ENCODE measurements at places on chromosomes 3 and 15.

DNA sequence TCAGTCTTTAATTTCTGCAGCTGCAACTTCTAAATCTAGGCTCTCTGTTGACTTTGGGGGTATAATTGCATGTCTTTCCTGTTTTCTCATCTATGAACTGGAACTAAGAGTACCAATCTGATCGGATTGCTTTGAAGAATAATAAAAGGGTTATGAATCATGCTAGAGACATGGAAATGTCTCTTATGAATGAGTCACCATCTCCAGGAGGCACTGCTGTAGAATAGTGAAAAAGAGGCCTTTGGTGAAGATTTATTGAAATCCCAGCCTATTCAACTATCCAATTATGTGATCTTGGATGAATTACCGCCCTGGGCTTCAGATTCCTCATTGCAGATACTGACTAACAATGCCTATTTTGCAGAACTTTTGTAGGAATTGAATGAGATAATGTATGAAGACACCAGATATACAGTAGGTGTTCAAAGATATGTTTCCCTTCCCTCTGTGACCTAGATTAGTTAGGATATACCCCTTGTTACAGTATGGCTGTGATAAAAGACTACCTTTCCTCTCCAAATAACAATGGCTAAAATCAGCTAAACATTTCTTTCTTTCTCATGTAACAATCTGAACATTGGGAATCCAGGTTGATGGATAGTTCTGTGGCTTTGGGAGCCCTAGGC lies 11.5 kb upstream of the CMTM8 start:
- no peak overlapping the region for H3K27ac ChIP-seq
- no peaks in the 10 kb centered on the region for H3K27me3 ChIP-seq
- H3K4me3 ChIP-seq: no peak overlapping the region

DNA sequence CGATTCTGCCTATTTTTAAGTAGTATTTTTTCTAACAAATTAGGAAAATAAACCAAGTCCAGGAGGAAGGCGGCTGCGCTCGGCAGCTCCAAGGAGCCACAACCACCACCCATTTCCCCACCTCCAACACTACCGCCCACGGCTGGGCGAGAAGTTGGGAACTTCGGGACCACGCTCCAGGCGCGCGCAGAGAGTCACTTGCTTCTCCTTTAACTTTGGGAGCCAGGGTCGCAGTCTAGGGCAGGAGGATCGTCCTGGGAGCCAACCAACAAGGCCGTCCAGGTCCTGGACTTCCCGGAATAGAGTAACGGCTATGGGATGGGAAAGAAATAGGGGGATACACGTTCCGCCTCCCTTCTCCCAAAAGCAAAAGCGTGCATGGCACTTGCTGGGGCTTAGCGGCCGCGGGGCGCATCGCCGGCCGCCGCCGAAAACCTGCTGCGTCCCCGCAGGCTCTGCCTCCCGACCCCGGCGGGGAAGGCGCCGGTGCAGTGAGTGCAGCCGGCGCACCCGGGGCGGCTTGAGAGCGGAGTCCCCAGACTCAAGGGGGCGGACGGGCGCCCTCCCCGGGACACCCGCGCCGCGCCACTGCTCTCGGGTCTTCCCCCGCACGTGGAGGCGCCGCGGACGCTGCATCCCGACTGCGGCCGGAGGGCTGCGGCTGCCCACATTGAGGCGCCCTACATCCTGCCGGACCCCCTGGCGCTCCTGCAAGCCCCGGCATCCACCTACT lies 699 bp downstream of the MEGF11 start:
- no peaks in the 10 kb centered on the region for H3K36me3 ChIP-seq
- H3K27me3 ChIP-seq: peaks cover 74% of the 10 kb centered on the region
- peaks cover 34% of the 10 kb centered on the region for H3K4me1 ChIP-seq
- DNase-seq: no peak
- no peak overlapping the region for H3K27ac ChIP-seq

GRCh38 chr15:48472756-48473155 lies 141.5 kb downstream of the DUT start:
- no peak overlapping the region for H3K27ac ChIP-seq
- no peaks in the 10 kb centered on the region for H3K36me3 ChIP-seq
- no peaks in the 10 kb centered on the region for H3K4me1 ChIP-seq
- H3K4me3 ChIP-seq: no peak overlapping the region

DNA sequence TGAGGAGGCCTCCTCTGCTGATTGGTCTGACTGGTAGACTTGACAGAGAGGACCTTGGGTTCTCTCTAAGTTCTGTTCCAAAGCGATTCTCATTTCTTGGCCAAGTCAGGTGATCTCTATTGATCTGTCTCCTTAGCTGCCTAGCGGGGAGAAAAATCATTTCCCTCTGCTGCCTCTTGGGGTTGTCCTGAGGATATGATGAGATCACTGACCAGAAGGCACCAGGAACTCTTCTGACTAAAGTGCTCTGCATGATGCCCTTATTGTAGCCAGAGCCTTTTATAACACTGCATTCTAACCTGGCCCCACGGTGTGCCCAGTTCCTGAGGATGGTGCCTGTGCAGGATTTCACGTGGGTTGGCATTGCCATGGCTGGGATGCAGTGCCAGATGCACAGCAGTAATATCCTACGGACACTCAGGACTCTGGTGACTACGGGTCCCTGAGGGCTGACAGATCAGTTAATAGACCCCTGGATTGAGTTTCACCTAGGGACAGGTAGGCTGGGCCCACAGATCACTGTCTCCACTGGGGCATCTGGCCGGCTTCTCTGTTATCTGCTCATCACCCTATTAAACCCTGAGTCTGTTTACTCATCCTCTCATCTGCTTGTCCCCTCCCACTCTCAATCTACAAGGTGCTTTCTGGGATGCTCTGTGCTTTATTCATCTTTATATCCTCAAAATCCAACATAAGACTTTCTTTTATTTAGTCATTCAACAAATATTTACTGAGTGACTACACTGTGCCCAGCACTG lies 3.9 kb upstream of the HEG1 start:
- H3K27me3 ChIP-seq: no peaks in the 10 kb centered on the region
- no peaks in the 10 kb centered on the region for H3K36me3 ChIP-seq
- no peak for DNase-seq
- H3K4me3 ChIP-seq: no peak overlapping the region

GRCh38 chr3:27089645-27090044 lies 279.5 kb downstream of the NEK10 start:
- no peak overlapping the region for H3K27ac ChIP-seq
- no peaks in the 10 kb centered on the region for H3K27me3 ChIP-seq
- H3K36me3 ChIP-seq: no peaks in the 10 kb centered on the region
- no peaks in the 10 kb centered on the region for H3K4me1 ChIP-seq
- DNase-seq: no peak

- H3K36me3 ChIP-seq: no peaks in the 10 kb centered on the region
- H3K4me1 ChIP-seq: peaks cover 3% of the 10 kb centered on the region
- no peak for DNase-seq
- H3K27me3 ChIP-seq: peaks cover 29% of the 10 kb centered on the region
These were observed at the start of gene SLC7A14 for GRCh38 chr3:170585937-170586310. TSS of gene SLC7A14 (minus strand) at chr3:170586075. CDS start at chr3:170526936, 59,139 bp downstream.

DNA sequence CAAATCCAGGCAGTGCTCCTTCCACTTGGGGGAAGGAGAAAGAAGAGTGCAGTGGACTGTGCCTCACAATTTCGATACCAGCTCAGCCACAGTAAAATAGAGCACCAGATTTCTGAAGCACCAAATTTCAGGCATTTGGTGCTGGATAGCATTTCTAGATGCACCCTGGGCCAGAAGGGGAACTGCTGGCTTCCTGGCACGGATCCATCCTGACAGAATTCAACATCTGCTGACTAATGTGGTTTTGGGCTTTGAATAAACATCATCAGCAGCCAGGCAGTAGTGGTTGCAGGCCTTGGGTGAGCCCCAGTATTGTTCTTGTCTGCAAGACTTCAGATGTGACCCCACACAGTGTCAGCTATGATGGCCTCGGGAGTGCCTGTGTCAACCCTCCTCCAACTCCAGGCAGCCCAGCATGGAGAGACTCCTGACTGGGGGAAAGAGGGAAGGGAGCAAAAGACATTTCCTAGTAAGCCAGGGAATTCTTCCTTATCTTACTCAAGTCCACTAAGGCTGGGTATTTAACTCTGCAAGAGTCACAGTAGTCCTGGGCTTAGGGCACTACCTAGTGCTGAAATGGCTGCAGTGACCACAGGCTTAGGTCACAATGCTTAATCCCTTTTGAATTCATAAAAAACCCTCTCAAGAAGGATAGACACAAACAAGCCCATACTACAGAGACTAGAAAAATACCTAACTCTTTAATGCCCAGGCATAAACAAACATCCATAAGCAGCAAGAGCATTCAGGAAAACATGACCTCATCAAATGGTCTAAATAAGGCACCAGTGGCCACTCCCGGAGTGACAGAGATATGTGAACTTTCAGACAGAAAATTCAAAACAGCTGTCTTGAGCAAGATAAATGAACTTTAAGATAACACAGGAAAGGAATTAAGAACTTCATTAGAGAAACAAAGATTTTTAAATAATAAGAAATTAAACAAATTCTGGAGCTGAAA lies 74.7 kb downstream of the SPATA16 start:
- H3K36me3 ChIP-seq: no peaks in the 10 kb centered on the region
- H3K27ac ChIP-seq: no peak overlapping the region
- no peaks in the 10 kb centered on the region for H3K27me3 ChIP-seq
- H3K4me1 ChIP-seq: no peaks in the 10 kb centered on the region
- H3K4me3 ChIP-seq: no peak overlapping the region
- no peak for DNase-seq

DNA sequence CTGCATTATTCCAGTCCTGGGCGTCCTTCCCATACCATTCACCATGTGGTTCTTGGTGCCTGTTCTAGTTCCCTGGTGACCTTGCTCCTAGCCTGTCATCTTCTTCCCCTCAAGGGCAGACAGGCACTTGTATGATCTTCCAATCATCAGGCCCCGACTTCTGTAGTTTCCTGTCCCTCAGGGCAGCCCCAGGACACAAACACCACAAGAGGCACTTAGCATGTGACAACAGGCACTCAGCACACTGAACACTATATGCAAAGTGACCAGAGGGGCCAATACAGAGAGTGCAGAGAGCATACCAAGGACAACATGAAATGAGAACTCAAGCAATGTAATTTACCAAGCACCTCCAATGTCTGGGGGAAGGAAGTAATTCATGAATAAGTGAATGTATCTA lies 17.9 kb downstream of the TMEM40 start:
- DNase-seq: no peak
- H3K36me3 ChIP-seq: no peaks in the 10 kb centered on the region
- no peaks in the 10 kb centered on the region for H3K4me1 ChIP-seq
- H3K4me3 ChIP-seq: no peak overlapping the region
- H3K27me3 ChIP-seq: peaks cover under 1% of the 10 kb centered on the region

- H3K4me1 ChIP-seq: no peaks in the 10 kb centered on the region
- no peaks in the 10 kb centered on the region for H3K27me3 ChIP-seq
- H3K36me3 ChIP-seq: no peaks in the 10 kb centered on the region
- no peak overlapping the region for H3K27ac ChIP-seq
These were observed 15.6 kb upstream of the RAP2B start for GRCh38 chr3:153146191-153147053.

DNA sequence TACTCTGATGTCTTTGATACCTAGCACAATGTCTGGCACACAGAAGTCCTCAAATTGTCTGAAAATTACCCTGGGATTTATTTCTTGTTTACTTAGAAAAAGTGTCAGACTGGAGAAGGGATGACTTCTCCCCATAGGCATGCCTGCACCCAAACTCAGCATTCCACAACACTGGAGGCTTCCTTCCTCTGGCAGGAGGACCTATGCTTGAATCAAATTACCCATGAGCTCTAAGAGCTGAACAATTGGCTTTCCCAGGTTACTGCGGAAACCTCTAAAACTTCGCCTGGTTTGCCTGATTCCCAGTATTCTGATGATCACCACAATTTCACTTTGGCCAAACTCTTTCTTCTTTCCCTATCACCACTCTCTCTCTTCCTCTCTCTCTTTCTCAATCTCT lies 217.4 kb downstream of the DIPK2A start:
- no peaks in the 10 kb centered on the region for H3K27me3 ChIP-seq
- no peaks in the 10 kb centered on the region for H3K36me3 ChIP-seq
- H3K4me1 ChIP-seq: no peaks in the 10 kb centered on the region
- H3K27ac ChIP-seq: no peak overlapping the region
- no peak overlapping the region for H3K4me3 ChIP-seq
- no peak for DNase-seq

DNA sequence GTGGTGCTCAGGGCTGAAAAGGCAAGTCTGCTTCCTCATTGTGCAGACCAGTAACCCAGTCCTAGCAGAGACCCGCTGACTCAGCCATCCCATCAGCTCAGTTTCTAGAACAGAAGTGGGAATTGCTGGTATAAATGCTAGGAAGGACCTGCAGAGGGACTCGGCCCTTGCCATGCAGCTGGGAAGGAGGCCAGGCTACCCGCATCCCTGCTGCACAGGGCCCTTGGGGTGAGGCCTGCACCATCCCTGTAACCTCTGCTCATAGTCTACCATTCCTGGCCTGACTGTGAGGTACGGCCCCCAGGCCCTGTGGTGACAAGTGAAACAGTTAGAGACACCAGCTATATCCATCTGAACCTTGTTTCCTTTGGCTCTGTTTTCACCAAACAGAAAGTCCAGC lies 23.5 kb downstream of the RAB6B start:
- H3K27me3 ChIP-seq: no peaks in the 10 kb centered on the region
- DNase-seq: no peak
- no peaks in the 10 kb centered on the region for H3K36me3 ChIP-seq

DNA sequence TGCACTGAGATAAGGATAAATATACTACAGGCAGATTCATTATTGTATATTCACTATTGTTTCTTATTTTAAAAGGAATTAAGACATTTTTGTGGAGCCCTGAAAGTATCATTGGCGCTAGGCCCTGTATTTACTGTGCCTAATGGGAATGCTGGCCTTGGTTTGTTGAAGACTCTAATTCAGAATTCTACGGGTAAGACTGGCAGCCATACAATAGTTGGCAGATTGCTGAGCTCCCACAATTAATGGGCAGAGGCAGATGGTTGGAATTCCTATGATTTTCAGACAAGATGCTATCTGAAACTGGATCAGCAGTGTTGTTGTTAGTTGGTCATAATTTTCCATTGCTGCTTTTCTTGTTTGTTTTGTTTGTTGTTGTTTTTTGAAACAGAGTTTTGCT lies 14.7 kb downstream of the PGBD4 start:
- no peaks in the 10 kb centered on the region for H3K36me3 ChIP-seq
- H3K27ac ChIP-seq: no peak overlapping the region
- H3K4me1 ChIP-seq: no peaks in the 10 kb centered on the region
- H3K4me3 ChIP-seq: no peak overlapping the region
- no peak for DNase-seq

DNA sequence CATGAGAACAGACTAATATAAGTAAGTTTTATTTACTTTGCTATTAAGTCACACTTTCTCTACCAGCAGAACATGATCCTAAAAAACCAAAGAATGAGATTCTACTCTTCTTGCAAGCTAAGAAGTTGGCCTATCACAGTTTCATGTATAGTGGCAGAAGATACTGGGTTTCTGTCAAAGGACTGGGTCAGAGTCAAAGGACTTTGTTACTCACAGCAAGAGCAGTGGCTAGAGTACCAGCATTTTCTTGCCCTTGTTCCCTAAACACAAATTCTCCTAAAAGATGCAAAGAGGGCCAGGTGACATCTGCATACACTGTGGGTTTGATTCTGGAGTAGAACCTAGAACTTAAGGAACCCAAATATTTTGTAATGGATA lies 105.2 kb downstream of the CBLB start:
- no peaks in the 10 kb centered on the region for H3K27me3 ChIP-seq
- H3K36me3 ChIP-seq: peaks cover 29% of the 10 kb centered on the region
- DNase-seq: no peak

- H3K27me3 ChIP-seq: no peaks in the 10 kb centered on the region
- H3K4me1 ChIP-seq: peaks cover 18% of the 10 kb centered on the region
- no peak overlapping the region for H3K27ac ChIP-seq
- H3K4me3 ChIP-seq: no peak overlapping the region
- DNase-seq: no peak
- no peaks in the 10 kb centered on the region for H3K36me3 ChIP-seq
These were observed 316.7 kb downstream of the TLE3 start for GRCh38 chr15:69780981-69781380.

GRCh38 chr3:4343258-4343657 lies 40.1 kb downstream of the SETMAR start:
- no peaks in the 10 kb centered on the region for H3K27me3 ChIP-seq
- H3K36me3 ChIP-seq: no peaks in the 10 kb centered on the region
- no peak for DNase-seq
- H3K4me3 ChIP-seq: no peak overlapping the region
- H3K27ac ChIP-seq: no peak overlapping the region

All from CD4-positive, alpha-beta T cell (primary cell).